ENCODE measurements at places on chromosomes 7 and 10.

- ATAC-seq = peak; percentile 96
Observed at GRCh38 chr10:119401671-119402395, 140.7 kb downstream of the RGS10 start.

- no peak for ATAC-seq
Observed at GRCh38 chr10:8835453-8836167, 781.1 kb downstream of the GATA3 start.

GRCh38 chr7:140326116-140326928 lies 72.0 kb downstream of the SLC37A3 start:
- ATAC-seq = peak; percentile 35

DNA sequence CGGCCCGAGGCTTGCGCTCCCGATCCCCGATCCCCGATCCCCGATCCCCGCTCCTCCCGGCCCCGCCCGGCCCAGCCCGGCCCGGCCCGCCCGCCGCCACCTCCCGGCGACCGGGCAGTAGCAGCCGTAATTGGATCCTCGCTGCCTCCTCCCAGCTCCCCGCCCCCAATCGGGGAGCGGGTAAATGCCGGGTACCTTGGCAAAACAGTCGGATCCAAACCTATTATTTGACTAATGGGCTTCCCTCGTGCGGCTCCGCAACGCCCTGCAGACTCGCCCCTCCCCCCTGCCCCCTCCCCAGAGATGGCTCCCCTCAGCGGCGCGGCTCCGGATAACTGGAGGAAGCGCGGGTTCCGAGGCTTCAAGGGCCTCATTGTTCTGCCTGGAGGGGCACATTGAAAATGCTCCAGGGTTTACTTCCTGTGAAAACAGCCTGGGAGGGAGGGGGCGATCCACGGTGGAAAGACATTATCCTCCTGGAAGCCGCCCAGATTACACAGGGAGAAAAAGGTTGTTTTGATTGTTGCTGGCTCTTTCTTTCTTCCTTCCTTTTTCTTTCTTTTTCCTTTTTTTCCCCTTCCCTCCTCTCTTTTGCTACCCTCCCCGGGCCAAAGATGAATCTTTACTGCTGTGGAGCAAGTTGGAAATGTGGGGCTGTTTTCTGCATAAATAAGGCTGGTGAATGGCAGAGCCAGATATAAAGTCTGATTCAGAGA lies 94.7 kb upstream of the ZMIZ1 start:
- ATAC-seq = no peak

DNA sequence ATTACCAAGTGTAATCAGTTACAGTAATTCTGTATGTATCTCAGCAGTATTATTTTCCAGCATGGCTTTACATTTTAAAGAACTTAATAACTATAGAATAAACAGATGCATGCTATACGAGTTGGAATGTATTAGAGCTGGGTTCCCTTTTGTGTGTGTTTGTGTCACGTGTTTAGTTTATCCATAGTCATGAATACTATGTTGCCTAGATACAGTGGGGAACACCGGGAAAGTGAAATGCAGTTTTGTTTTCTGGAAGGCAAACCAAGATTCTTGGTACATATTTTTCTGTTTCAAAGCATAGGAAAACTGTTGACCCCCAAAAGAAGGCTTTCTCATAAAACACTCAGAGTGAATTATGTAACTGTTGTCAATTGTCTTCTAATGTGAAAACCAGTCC lies 119.0 kb downstream of the FANK1 start:
- peak; percentile 69 for ATAC-seq

Data from motor neuron (in vitro differentiated cells).